SHP77 treated with DMSO at 0.1 percent for 48 hours (cell line): ENCODE measurements at places on chromosomes 12 and 14.

DNA sequence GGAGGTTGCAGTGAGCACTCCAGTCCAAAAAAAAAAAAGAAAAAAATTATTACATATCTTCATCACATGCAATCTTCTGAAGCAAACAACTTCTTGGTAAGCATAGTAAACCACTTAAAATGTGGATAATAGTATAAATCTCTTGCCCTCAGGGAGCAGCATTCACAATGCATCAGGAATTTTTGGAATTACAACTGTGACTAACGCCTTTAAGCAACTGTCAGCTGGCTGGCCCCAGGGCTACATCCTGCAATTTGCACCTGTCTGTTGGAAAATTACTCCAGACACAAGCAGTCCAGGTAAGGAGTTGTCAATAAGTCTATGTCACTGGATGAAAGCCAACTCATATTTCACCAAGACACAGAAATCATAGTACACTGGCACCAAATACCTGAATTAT lies 5.5 kb upstream of the SLC7A7 start:
- no peak for DNase-seq

DNA sequence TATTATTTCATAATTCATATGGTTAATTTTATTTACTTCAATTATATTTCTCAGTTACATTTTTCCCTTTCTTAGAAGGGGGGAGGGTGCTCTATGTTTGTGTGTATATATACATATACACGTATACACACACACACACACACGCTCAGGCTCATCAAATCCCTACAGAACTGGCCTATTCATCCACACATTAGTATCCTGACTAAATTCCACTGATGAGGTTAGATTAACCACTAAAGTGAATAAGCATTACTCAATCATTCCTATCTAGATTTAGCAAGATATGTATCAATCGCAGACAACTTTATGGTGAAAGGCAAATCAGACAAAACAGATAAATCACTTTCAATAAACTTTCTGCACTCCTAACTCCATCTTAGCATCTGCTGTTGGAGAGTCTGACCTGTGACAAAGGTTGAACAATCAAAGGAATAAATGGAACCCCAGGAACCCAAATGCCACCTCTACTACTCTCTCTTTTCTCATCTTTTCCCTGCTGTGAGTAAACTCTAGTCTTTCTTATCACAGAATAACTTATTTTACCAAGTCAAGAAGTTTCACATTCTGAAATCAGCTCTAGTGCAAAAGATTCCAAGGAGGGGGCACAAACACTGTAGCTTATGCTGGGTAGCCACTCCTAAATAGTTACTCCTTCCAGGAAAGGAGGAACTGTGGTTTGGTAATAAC lies 67.6 kb downstream of the RALGAPA1 start:
- DNase-seq = no peak

DNA sequence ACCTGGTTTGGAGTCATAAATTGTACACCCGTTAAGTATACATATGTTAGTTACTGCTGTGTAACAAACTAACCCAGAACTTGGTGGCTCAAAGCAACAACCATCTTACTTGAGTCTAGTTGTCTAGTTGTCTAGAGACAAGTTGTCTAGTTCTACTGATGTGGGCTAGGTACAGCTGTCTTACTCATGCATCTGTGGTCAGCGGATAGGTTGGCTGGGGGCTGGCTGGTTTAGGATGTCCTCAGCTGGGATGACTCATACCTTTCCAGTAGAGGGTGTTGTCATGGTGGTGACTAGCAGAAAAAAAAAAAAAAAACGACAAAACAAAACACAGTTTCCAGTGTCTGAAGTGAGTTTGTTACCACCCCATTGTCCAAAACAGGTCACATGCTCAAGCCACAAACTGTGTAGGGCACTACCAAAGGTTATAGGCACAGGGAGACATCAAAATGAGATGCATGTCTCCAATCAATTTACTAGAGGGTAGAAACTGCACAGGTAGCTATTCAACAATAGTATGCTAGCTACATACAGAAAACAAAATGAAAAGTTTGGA lies 680.3 kb downstream of the MED13L start:
- DNase-seq = no peak

DNA sequence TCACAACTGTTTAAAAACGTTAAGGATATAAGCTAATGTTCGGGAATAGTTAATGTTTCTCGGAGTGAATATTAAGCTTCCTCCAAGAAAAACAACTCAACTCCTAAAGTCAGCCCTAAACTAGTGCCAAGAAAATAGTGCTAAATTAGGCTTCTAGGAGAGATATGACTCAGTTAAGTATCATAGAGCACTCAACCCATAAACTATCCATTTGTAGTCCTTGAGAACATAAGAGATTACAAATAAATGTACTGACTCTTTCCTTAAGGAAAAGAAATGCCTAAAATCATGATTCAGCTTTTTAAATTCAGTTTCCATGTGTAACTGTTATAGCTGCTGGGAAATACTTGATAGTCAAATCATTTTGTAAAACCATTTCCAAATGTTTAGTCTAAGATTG lies 117.1 kb downstream of the HMGA2 start:
- DNase-seq = no peak

GRCh38 chr12:24853588-24853987 lies 95.3 kb downstream of the BCAT1 start:
- DNase-seq = no peak
